ENCODE measurements at places on chromosomes 3 and 15.

- no peak for DNase-seq
Observed at GRCh38 chr3:58528629-58529028, 8.4 kb downstream of the ACOX2 start.

GRCh38 chr3:174072675-174073074, 675.1 kb downstream of the NLGN1 start:
- no peak for DNase-seq

- no peak for DNase-seq
Observed at GRCh38 chr3:55797775-55798174, 310.7 kb upstream of the WNT5A start.

DNA sequence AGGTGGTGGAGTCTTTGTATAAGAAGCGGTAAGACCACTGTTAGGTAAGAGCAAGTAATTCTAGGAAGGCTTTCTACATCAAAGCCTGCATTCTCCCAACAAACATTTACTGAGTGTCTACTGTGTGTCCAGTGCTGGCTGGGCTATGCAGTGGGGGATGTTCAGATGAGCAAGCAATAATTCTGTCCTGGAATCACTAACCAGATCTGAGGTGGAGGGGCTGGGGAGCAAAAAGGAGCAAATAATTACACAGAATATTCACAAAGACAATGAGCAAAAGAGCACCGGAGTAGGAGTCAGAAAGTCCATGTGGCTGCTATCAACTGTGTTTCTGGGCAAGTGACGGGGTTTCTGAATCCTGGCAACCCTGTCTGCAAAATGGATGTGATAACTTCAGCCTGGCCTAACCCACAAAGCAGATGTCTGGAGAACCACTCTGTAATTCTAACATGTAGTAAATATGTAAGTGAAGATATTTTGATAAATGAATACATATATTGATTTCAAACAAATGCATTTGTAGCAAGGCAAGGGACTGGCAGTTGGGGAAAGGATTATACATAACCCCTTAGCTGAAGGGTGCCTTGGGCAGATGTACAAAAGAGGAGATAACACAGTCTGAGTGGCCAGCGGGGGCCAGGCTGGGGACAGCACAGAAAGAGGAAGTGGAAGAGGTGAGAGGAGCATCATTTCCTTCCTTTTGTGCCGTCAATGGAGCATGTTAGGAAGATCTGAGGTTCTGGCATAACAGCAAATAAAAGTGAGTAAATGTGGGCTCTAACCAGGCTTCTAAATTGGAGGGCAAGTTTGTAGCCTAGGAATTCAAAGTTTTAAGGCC, 28.8 kb downstream of the CYP8B1 start:
- DNase-seq, result no peak

- DNase-seq, result no peak
Observed at GRCh38 chr15:33865416-33865815, 102.9 kb upstream of the CHRM5 start.

DNA sequence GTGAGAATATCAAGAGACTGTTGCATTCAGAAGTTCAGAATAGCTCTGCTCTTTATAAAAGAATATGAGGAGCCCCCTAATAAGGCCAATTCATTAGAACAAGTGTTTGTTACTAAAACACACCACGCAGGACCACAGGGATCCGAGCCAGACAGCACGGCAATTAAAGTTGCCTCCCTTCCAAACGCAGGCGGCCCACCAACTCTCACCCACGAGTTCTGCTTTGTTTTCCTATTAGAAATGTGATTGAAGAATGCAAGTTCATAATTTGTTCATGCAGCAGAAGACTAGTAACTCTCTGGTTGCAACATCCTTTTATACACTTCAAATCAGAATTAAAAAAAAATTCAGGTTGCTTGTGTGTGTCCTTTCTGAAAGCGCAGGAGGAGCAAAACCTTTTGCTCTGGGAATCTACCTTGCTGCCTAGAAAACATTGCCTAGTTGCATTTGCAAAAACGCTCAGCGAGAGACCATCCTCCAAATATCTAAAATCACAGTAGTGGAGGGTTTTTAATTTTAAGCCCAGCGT, 1044.1 kb upstream of the NR2F2 start:
- no peak for DNase-seq

GRCh38 chr3:168097381-168097780, 1.7 kb upstream of the GOLIM4 start:
- no peak for DNase-seq

DNA sequence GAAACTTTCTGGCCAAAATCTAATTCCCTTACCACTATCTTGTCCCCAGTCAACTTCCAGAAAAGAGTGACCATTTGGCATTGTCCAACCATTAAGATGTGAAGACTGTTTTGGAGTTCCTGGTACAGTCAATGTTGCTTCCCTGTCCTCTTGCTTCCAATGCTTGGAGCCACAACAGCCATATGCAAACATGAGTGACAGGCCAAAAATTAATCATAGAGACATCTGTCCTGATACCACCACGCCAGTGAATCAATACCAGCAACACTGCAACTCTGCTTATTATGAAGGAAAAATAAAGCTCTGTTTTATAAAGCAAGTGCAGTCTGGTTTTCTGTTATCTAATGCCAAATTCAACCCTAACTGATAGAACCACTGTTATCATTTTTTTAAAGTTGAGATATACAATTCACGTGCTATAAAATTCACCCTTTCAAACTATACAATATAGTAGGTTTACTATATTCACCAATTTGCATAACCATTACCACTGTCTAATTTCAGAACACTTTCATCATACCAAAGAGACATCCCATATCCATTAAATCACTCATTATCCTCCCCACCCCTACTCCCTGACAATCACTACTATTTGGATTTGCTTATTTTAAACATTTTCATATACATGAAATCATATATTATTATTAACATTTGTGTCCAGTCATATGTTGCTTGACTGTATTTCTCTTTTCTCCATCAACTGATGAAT, 76.9 kb downstream of the STAG1 start:
- no peak for DNase-seq

DNA sequence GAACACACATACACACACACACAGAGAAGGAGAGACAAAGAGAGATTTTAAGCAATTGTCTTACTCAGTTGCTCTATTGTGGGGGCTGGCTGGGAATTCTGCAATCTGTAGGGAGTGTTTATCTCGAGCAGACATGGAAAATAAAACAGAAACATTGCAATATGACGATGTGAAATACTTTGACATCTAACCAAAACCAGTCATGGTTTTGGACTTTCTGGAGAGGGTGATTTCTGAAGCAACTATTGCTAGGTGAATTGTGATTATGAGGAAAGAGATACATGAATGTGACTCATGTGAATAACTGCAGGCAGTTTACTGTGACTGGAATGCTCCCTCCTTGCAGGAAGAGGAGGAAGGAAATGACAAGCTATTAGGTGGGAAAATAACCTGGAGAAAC, 12.3 kb upstream of the PHLDB2 start:
- DNase-seq, result no peak

- DNase-seq, result no peak
Observed at GRCh38 chr3:107699682-107700081, 176.9 kb downstream of the BBX start.

GRCh38 chr3:160003520-160004128, 15.0 kb downstream of the IL12A start:
- DNase-seq, result no peak

GRCh38 chr3:13466781-13467180, 13.3 kb upstream of the HDAC11 start:
- DNase-seq, result no peak

DNA sequence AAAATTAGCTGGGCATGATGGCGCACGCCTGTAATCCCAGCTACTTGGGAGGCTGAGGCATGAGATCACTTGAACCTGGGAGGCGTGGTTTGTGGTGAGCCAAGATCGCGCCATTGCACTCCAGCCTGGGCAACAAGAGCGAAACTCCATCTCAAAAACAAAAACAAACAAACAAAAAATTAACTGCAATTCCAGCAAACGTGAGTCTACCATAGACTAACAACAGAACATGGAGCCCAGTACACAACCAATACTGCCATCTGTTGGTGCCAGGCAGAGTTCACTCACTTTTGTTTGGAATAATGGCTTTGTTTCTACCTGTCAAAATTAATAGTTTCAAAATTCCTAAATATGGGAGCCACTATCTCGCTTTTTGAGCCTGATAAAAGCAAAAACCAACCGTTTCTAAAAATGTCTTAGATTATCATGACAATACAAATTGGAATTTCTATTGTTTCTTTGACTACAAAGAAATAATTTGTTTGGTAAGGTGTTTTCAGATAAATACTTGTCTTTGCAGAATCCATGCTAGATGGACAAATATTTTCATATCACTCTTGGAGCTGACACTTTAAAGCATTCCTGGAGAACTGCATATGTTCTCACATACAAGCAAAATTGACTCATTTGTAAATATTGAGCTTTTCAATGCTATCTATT, 45.0 kb downstream of the GPR176 start:
- DNase-seq, result no peak

- no peak for DNase-seq
Observed at GRCh38 chr3:106010829-106011228, 142.0 kb upstream of the CBLB start.

DNA sequence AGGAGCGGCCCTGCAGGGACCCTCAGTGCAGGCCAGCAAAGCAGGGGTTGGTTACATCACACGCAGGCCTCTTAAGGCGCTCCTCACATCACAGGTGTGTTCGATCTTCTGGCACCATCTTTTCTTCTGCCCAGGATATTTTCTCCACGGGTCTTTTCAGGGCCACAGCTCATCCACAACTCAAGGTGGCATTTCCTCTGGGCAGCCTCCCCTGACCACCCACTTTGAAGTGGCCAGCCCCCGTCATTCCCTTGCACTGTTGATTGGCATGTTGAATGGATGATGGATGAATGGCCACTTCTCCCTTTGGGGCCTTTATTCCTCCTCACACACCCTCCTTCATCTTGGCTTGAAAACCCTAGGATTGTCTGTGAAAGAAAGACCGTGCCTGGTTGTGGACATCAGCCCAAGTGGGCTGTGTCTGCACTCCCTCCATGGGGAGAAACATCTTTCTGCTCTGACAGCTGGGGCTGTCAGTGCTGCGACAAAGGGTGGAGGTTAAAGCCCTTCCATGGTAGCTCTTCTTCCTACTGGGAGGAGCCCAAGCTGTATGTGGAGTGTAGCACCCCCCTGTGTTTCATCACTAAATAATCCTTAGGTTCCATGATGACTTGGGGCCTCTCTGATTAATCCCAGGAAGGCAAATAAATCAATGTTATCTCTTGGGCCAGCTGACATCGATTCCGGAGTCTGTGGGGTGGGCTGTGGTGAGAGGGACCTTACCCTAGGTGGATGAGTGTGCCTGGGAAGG, 102.5 kb downstream of the EPHB1 start:
- DNase-seq, result no peak

DNA sequence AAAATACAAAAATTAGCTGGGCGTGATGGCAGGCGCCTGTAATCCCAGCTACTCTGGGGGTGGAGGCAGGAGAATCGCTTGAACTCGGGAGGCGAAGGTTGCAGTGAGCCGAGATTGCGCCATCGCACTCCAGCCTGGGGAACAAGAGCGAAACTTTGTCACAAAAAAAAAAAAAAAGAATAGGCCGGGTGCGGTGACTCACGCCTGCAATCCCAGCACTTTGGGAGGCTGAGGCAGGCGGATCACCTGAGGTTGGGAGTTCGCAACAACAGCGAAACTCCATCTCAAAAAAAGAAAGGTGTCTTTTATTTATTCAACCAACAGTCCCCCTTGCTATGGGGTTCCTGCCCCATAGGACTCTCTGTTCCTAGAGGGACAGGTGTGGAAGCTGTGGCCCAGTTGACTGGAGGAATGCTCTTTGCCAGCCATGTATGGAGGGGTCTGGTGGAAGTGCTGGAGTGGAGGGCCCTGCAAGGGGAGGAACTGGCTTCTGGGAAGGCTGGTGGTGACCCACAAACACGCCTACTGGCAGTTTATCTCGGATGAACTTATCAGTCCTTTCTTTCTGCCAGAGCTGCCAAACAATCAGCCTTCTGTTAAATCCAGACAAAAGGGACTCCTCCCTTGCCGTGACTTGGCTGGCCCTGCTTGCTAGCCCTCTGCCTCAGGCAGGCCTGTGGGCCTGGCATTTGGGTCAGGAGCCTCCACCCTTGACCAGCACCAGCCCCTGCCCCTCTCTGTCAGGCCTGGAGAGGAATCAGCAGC, 4.6 kb upstream of the DAG1 start:
- no peak for DNase-seq

DNA sequence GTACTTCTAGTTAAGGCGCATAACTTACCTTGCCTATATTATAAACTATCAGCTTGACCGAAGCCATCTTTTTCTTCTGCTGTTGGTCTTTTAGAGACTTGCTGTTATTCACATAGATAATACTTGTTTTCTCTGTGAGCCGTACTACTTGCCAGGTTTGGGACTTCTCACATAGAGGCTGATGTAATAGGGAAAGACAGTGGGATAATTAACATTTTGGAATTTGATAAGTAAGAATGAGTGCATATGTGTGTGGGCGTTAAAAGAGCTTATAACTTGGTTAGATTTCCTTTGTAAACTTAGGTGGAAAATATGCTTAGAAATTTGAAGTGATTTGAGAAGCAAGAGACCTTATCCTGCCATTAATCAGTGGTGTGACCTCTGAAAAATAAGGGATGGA, 47.8 kb downstream of the FNDC3B start:
- no peak for DNase-seq

DNA sequence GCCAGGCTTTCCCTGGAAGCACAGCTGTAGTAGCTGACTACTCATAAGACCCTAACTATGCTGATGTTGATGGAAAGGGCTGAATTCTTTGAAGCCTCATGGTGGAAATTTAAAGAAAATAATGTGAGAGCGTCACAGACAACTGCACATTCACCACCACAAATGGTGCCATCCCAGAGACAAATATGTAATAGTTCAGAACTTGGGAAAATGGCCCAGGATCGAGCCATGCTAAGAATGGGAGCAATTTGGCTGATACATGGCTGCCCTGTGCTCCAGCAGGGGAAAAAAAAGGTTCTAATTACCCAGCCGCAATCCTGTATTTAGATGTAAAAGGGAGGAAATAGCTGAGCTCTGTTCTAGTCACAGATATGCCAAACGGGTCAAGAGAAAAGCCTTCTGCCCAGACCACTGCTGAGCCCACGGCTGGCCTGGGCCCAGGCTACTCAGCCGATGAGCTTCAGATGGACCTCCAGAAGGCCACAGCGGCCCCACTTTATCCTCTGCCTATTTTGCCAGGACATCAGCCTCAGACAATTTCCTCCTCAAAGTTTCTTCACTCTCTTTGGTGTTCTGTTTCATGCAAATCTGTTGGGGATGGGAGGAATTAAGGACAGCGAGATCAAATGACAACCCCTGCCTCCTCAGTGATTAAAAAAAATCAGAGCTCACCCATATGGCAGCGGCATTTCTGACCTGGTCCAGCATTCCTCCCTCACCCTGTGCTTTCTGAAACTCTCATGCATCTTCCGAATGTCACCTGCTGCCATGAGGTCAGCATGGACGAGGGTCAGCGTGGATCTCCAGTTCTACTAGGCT, 54.5 kb upstream of the MEX3B start:
- DNase-seq, result no peak

DNA sequence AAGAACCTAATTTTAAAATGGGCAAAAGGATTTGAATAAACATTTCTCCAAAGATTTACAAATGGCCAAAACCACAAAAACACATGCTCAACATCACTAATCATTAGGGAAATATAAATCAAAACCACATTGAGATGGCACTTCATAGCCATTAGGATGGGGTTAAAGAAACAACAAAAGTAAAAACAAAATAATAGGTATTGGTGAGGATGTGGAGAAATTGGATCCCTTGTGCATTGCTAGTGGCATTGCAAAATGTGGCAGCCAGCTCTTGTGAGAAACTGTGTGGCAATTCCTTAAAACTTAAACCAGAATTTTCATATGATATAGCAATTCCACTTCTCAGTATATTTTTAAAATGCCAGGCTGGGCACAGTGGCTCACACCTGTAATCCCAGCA, 126.5 kb downstream of the STT3B start:
- DNase-seq, result no peak

GRCh38 chr3:171278299-171278590, 182.0 kb downstream of the TNIK start:
- DNase-seq, result no peak

All from stimulated activated CD4-positive, alpha-beta T cell treated with anti-CD3 and anti-CD28 coated beads, Interleukin-1b, Interleukin-23, amount 100 ng/mL, for 1 hour (primary cell).